ENCODE measurements at places on chromosomes 12 and 14. TPM values are rescaled to one million over a fixed set of nuclear protein-coding genes. Genes with fewer than 3 reads are reported as not detected.

GPR132 gene
- total RNA-seq = 1.1 TPM

PRPH gene
- total RNA-seq = not detected

NCOR2 gene
- 336 TPM for total RNA-seq

KRT2 gene
- not detected for total RNA-seq

NRL gene
- total RNA-seq = 2.0 TPM

UNC79 gene
- total RNA-seq = 0.69 TPM

IKZF4 gene
- total RNA-seq = 16.2 TPM

USP44 gene
- 0.25 TPM for total RNA-seq

CLEC7A gene
- not detected for total RNA-seq

IL23A gene
- 0.51 TPM for total RNA-seq

GPR68 gene
- 1.1 TPM for total RNA-seq

DNA sequence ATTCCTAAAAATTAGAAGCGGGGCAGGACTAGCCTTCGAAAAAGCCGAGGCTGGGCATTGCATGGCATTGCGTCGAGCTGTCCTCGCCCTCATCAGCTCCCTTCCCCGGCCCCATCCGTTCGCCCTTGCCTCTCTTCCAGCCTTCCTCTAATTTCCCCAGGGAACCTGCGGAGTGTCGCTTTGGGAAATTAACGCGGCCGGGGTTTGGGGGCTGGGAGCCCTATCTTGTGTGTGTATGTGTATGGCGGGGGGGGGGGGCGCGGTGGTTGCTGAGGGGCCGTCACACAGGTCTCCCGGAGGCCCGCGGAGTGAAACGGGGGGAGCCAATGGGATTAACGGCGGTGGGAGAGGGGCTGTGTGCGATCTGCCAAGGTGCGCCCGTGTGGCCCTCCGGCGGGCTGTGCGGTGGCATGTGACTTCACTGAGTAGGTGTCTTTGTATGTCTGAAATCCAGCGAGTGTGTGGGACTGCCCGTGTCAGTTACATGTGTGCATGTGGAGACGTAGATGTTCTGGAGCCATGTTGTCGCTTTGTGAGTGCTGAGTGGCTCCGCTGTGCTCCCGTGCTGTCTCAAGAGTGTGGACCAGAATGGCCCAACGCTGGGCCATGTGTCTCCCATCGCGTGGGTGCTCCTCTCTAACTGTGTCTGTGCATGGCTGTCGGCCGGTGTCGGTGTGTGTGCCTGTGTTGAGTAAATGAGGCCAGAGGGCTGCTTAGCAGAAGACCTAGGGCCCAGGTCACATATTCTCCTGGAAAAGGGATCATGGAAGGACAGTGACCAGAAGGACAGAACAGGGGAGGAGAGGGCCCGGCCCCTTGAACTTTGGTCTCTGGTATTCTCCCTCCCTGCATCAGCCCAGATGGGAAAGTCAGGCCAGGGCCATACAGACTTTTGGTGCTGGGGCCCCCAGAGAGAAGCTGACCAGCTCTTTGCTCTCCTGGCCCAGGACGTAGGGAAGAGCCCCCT, 1.5 kb downstream of the PTMS start:
- peak overlapping the region; percentile 87 for H3K27ac ChIP-seq
- peaks cover 49% of the 10 kb centered on the region for H3K4me1 ChIP-seq
- no peak for DNase-seq
- H3K27me3 ChIP-seq = peaks cover 9% of the 10 kb centered on the region
- H3K36me3 ChIP-seq = peaks cover 13% of the 10 kb centered on the region

- no peaks in the 10 kb centered on the region for H3K27me3 ChIP-seq
- H3K4me3 ChIP-seq = no peak overlapping the region
- peaks cover 37% of the 10 kb centered on the region for H3K36me3 ChIP-seq
- no peaks in the 10 kb centered on the region for H3K4me1 ChIP-seq
- H3K27ac ChIP-seq = no peak overlapping the region
Observed at GRCh38 chr12:112456029-112456428, 37.3 kb downstream of the PTPN11 start.

GRCh38 chr12:131808744-131809371, 19.3 kb upstream of the MMP17 start:
- H3K4me1 ChIP-seq = peaks cover 2% of the 10 kb centered on the region
- H3K36me3 ChIP-seq = peaks cover 4% of the 10 kb centered on the region
- no peak overlapping the region for H3K27ac ChIP-seq
- H3K4me3 ChIP-seq = no peak overlapping the region
- DNase-seq = no peak

- H3K27ac ChIP-seq = no peak overlapping the region
- no peak overlapping the region for H3K4me3 ChIP-seq
- DNase-seq = no peak
- no peaks in the 10 kb centered on the region for H3K27me3 ChIP-seq
- H3K4me1 ChIP-seq = no peaks in the 10 kb centered on the region
- H3K36me3 ChIP-seq = peaks cover 3% of the 10 kb centered on the region
Observed at GRCh38 chr14:74035556-74035955, 16.4 kb downstream of the BBOF1 start.

DNA sequence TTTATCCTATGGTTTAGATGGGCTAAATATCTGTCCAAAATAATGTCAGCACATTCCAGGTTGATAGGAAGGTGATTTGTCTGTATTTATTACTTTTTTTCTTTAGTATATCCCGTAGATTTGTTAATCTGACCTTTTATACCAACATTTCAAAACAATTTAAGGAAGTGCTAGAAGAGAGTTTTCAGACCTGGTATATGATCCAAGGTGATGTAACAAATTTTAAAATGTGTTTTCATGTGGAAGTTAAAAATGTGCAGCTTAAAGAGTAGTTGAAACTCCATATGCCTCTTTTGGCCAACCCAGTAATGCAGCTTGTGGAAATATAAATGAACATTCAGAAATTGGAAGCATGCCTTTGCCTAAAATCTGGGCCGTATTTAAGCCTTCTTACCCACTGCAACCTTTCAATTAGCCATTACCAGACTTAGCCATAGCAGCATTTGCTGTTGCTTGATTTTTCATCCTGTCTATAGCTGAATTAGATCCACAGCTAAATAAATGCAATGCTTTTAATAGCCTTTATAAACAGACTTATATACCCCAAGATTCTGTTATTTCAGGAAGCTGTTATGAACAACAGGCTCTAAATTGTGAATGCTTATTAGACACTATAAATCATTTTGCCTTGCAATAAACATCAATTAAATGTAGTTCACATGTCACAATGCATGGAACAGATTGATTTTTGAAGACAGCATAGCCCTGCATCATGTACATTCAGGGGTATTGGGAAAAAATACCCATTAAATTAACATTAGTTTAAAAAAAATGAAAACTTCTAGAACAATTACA, 271.2 kb downstream of the PDZRN4 start:
- H3K27ac ChIP-seq = no peak overlapping the region
- peaks cover 6% of the 10 kb centered on the region for H3K4me1 ChIP-seq
- H3K4me3 ChIP-seq = no peak overlapping the region
- DNase-seq = no peak

- H3K27me3 ChIP-seq = no peaks in the 10 kb centered on the region
- no peak for DNase-seq
- H3K27ac ChIP-seq = no peak overlapping the region
Observed at GRCh38 chr12:47206450-47207339, 126.9 kb upstream of the AMIGO2 start.

GRCh38 chr12:43951286-43951685, 115.4 kb downstream of the TMEM117 start:
- H3K27ac ChIP-seq = no peak overlapping the region
- peaks cover 3% of the 10 kb centered on the region for H3K4me1 ChIP-seq
- DNase-seq = no peak
- no peak overlapping the region for H3K4me3 ChIP-seq
- no peaks in the 10 kb centered on the region for H3K27me3 ChIP-seq

DNA sequence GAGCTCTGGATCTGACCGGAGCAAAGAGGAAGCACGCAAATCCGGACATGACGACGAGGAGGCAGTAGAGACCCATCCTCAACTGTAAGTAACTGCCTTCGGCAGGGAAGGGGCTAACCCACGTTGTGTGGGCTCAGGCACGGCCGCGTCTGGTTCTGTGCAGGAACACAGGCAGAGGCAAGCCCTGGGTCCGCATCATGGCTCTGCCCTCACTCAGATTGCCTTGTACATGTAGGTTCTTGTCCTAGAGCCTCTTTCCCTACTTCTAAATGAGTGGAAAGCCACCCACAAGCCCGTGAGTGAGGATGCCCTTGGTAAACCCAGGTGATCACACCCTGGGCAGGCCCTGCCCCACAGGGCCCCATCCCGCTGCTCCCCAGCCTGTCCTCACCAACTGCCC, 8.9 kb upstream of the RPLP0 start:
- DNase-seq = no peak
- no peak overlapping the region for H3K4me3 ChIP-seq
- H3K36me3 ChIP-seq = peaks cover 39% of the 10 kb centered on the region
- H3K27ac ChIP-seq = no peak overlapping the region

- no peak overlapping the region for H3K4me3 ChIP-seq
Observed at GRCh38 chr12:27515671-27516070, 8.3 kb upstream of the PPFIBP1 start.

DNA sequence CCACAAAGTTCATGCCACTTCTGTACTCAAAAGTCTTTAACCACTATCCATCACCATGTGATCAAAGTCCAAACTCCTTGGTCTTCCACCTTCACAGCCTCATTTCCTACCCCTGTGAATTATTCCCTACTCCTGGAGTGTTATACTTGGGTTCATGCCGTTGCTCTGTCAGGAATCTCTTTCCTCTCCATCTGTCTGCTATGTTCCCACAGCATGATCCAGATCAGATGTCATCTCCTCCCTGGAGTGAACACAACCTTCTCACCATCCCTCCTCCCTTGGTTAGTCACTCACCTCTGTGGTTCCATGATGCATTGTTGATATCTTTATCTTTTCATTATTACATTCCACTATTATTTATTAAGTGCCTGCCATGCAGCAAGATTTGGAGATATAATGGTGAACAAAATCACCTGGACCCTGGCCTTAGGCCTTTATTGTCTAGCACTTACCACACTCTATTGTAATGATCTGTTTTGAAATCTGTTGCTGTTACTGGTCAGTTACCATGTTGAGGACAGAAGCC, 22.4 kb downstream of the LACRT start:
- H3K4me3 ChIP-seq = no peak overlapping the region
- H3K36me3 ChIP-seq = no peaks in the 10 kb centered on the region
- H3K27ac ChIP-seq = no peak overlapping the region
- H3K27me3 ChIP-seq = peaks cover 82% of the 10 kb centered on the region
- H3K4me1 ChIP-seq = no peaks in the 10 kb centered on the region

GRCh38 chr12:63064080-63064479, 86.9 kb downstream of the AVPR1A start:
- no peak overlapping the region for H3K27ac ChIP-seq
- H3K4me1 ChIP-seq = peaks cover 3% of the 10 kb centered on the region
- no peaks in the 10 kb centered on the region for H3K36me3 ChIP-seq
- no peak for DNase-seq
- H3K4me3 ChIP-seq = no peak overlapping the region

DNA sequence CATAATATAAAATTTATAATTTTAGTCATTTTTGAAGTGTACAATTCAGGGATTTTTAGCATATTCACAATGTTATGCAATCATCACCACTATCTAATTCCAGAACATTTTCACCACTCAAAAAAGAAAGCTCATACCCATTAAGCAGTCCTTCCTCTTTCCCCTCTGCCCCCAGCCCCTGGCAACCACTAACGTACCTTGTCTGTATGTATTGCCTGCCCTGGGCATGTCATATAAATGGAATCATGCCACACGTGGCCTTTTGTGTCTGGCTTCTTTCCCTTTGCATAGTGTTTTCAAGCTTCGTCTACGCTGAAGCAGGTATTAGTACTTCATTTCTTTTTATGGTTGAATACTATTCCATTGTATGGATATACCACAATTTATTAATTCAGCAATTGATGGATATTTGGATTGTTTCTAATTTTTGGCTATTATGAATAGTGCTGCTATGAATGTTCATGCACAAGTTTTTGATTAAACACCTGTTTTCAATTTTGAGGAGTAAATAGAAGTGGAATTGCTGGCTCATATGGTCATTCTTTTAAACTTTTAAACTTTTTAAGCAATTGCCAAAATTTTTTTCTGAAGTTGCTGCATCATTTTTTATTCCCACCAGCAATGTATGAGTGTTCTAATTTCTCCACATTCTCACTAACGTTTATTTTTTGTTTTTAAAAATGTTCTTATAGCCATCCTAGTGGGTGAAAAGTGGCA, 1.6 kb upstream of the SSTR1 start:
- no peak overlapping the region for H3K27ac ChIP-seq
- H3K4me3 ChIP-seq = no peak overlapping the region
- H3K36me3 ChIP-seq = no peaks in the 10 kb centered on the region
- H3K4me1 ChIP-seq = peaks cover 29% of the 10 kb centered on the region
- H3K27me3 ChIP-seq = peaks cover 63% of the 10 kb centered on the region
- DNase-seq = no peak

- peaks cover 2% of the 10 kb centered on the region for H3K27me3 ChIP-seq
- DNase-seq = no peak
- no peak overlapping the region for H3K27ac ChIP-seq
- no peak overlapping the region for H3K4me3 ChIP-seq
- no peaks in the 10 kb centered on the region for H3K4me1 ChIP-seq
- H3K36me3 ChIP-seq = no peaks in the 10 kb centered on the region
Observed at GRCh38 chr14:92236243-92236900, 86.6 kb upstream of the SLC24A4 start.

GRCh38 chr14:89740241-89740640, 214.3 kb downstream of the EFCAB11 start:
- no peaks in the 10 kb centered on the region for H3K27me3 ChIP-seq
- H3K4me3 ChIP-seq = no peak overlapping the region
- DNase-seq = no peak

DNA sequence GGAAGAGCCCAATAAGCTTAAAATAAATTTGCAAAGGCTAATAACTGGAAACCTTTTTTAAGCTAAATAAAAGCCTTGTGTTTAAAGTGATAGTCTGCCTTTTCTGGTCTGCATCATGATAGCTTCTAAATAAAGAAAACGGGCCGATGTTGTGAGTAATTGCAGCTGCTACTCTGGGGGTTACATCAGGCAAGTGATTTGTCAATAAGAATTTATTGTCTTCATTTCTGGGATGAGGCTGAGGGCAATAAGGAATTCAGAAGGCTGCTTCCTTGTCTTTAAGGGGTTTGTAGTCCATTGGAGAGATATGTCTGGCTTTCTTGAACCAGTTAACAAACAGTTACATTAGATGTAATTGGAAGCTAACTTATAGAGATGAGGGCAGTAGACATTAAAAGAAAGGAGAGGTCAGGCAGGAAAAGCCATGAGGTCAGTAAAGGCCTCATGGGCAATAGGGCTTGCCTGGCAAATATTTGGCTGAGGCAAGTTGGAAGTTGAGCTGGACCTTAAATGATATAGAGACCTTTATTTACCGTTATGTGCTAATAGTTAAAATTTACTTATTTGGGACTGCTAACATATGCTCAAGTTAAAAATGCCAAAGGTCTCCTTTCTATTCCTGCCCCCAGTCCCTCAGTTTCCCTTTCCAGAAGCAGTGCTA, 85.0 kb downstream of the CRADD start:
- peaks cover 47% of the 10 kb centered on the region for H3K4me1 ChIP-seq
- no peak for DNase-seq
- no peaks in the 10 kb centered on the region for H3K27me3 ChIP-seq

DNA sequence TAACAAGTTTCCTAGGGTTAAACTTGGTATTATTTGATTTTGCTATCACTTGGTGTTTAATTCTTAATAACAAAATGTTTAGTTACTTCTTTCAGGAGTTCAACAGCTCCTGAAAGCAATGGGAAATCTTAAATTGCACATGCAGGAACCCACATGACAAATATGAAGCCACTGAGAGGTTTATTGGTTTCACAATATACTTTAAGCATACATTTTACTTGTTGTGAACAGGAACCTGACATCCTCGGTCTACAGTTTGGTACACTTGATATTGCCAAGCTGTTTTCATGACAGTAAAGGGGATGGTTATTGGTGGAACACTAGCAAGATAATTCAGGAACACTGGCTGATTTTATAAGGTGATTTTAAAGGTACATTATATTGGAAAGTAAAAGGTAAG, 46.2 kb downstream of the SLC38A1 start:
- H3K4me3 ChIP-seq = no peak overlapping the region
- DNase-seq = no peak
- peaks cover 18% of the 10 kb centered on the region for H3K36me3 ChIP-seq
- no peaks in the 10 kb centered on the region for H3K27me3 ChIP-seq
- peaks cover 43% of the 10 kb centered on the region for H3K4me1 ChIP-seq
